ENCODE measurements at places on chromosomes 5 and 9.
A peak's percentile ranks its signal among the peaks of the same experiment; 100 is the strongest.

GRCh38 chr5:285991-286557 is 14.6 kb downstream of the PDCD6 start:
- DNase-seq = no peak

GRCh38 chr5:13766236-13766635 is 178.3 kb downstream of the DNAH5 start:
- no peak for DNase-seq

DNA sequence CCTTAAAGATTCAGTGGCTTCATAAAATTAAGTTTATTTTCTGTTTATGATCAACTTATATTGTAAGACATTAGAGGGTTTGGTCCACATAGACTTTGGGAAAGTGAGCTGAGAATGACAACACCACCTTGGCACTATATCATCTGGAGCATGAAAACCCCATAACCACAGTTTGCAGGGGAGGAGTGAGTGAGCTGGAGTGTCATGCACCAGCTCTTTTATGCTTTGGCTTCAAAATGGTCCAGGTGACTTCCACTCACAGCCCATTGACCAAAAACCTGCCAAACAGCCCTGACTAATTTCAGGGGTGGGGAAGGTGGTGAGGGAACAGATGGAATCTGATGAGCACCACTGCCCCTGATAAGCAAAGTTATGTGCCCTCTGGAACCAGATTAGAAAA is 295.8 kb downstream of the DMRTA1 start:
- DNase-seq = no peak

DNA sequence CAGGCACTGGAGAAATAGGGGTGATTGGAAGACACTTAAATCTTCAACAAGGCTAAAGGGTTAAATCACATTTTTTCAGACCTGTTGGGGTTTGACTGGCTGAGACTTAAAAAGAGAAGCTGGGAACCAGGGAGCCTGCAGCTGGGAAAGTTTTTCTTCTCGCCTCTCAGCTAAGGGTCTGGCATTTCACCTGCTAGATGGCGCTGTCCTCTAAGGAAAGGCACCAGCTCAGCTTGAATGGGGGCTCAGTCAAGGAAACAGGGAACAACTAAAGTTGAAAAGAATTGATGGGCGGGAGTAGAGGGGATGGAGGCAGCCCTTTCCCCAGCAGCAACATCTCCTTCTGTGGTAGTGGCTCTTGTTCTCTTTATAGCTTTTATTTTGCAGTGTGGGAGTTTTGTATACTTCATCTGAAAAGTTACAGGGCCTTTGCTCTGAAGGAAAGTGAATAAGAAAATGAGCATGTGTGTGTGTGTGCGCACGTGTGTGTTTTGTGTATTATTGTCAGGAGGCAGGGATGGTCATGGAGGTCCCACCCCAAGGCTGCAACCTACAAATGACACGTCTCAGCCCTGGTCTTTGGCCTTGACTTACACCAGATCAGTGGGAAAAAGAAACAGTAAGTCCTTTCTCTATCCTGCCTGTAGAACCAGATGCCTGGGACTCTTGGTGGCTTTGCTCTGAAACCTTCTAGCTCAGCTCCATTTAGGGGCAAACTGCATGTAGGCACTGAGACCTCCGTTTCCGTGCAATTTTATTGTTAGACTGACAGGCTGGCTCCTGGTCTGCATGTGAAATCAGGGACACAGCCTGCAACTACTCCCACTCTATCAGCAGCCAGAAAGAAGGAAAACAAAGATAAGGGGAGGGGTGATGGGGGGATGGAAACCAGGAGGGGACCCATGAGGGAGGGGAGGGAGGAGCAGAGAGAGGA is 316.2 kb upstream of the CLINT1 start:
- peak; percentile 87 for DNase-seq

- DNase-seq = no peak
Observed at GRCh38 chr9:98698856-98699255, 9.9 kb downstream of the GABBR2 start.

DNA sequence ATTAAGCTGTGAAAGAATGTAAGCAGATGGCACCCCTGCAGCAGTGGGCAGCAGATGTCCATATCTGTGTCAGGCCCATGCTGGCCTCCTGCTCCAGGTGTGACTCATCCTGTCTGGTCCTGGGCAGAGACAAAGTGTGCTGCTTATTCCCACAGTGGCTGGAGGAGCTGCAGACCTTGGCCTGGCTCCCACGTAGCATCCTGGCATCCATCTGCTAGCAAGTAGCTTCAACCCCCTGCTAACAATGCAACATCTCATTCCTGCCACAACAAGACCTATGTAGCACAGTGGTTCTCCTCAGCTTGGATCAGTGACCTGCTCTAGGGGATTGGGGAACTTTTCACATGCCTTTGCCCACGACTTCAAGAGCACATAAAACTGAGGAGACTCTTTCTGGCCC is 126.4 kb upstream of the SLC12A2 start:
- peak; percentile 61 for DNase-seq

DNA sequence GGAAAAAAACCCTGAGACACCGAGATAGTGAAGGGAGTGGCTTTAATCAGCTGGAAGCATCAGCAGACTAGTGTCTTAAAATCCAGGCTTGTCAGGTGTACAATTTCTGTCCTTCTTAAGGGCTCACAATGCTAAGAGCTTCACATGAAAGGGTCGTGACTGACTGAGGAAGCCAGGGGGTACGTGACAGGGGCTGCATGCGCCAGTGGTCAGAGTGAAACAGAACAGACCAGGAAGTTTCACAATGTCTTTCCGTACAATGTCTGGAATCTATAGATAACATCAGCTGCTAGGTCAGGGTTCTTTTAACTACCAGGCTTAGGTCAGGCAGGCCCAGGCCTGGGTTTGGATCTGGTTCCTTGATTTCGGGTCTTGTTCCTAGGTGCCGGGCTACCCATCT is 253.0 kb downstream of the CDH10 start:
- no peak for DNase-seq

Data from AG20443 (cell line).